ENCODE measurements at places on chromosomes 5 and 9. TPM values are rescaled to one million over a fixed set of nuclear protein-coding genes. Genes with fewer than 3 reads are reported as not detected.

DNA sequence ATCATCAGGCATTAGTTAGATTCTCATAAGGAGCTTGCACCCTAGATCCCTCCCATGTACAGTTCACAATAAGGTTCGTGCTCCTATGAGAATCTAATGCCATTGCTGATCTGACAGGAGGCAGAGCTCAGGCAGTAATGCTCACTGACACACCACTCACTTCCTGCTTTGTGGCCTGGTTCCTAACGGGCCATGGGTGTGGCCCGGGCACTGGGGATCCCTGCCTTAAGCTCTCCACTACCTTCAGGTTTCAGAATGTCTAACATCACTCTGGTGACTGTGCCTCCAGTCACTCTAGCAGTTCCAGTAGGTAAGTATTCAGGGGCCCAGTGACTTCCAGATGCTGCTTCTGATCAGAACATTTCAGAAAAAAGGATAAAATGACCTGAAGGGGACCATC lies 152.4 kb downstream of the LRRC70 start:
- DNase-seq = no peak
- no peaks in the 10 kb centered on the region for H3K36me3 ChIP-seq
- no peaks in the 10 kb centered on the region for H3K27me3 ChIP-seq
- H3K27ac ChIP-seq = no peak overlapping the region

DNA sequence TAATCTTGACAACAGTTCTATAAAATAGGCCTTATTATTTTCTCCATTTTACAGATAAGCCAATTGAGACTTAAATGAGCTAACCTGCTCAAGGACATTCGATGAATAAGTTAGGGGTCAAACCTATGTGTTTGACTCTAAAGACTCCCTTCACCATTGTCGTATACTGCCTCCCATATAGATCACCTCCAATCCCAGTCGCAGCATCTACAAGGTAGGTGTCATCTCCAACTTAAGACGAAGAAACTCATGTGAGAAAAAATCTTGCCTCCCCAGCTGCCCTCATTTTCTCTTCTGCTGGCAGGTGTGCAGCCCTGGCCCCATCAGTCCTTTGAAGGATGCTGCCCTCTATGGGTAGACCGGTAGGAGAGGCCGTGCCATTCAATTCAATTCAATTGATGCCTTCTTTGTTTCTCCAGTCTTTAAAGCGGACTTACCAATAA lies 75.2 kb upstream of the SMARCA2 start:
- no peaks in the 10 kb centered on the region for H3K36me3 ChIP-seq
- H3K4me1 ChIP-seq = no peaks in the 10 kb centered on the region
- no peak for DNase-seq
- no peaks in the 10 kb centered on the region for H3K27me3 ChIP-seq
- H3K4me3 ChIP-seq = no peak overlapping the region

GRCh38 chr5:159780246-159780645 lies 136.0 kb upstream of the ADRA1B start:
- no peak overlapping the region for H3K27ac ChIP-seq
- H3K27me3 ChIP-seq = no peaks in the 10 kb centered on the region
- no peak overlapping the region for H3K4me3 ChIP-seq
- H3K36me3 ChIP-seq = no peaks in the 10 kb centered on the region
- peaks cover 28% of the 10 kb centered on the region for H3K4me1 ChIP-seq

- no peak overlapping the region for H3K27ac ChIP-seq
- no peaks in the 10 kb centered on the region for H3K4me1 ChIP-seq
- DNase-seq = no peak
- no peaks in the 10 kb centered on the region for H3K27me3 ChIP-seq
- H3K36me3 ChIP-seq = no peaks in the 10 kb centered on the region
Observed at GRCh38 chr9:13027879-13028278, 251.6 kb downstream of the MPDZ start.

PDE6A gene
- total RNA-seq = not detected
